ENCODE measurements at places on chromosomes 16 and 17.

- no peak for DNase-seq
Measured at GRCh38 chr17:16406742-16407674, 8.4 kb upstream of the TRPV2 start.

- peak; percentile 4 for DNase-seq
Measured at GRCh38 chr17:42097691-42098631, at the start of gene ZNF385C. TSS of gene ZNF385C (minus strand) at chr17:42098473. CDS start at chr17:42063056, 35,417 bp downstream.

- no peak for DNase-seq
Measured at GRCh38 chr17:79801156-79802038, 4.5 kb upstream of the CBX8 start.

- DNase-seq, result no peak
Measured at GRCh38 chr16:81275795-81276194, 37.3 kb downstream of the BCO1 start.

GRCh38 chr17:36135465-36135864, 31.8 kb downstream of the CCL4 start:
- no peak for DNase-seq

- DNase-seq, result no peak
Measured at GRCh38 chr17:18285296-18285695, 24.8 kb downstream of the MIEF2 start.

DNA sequence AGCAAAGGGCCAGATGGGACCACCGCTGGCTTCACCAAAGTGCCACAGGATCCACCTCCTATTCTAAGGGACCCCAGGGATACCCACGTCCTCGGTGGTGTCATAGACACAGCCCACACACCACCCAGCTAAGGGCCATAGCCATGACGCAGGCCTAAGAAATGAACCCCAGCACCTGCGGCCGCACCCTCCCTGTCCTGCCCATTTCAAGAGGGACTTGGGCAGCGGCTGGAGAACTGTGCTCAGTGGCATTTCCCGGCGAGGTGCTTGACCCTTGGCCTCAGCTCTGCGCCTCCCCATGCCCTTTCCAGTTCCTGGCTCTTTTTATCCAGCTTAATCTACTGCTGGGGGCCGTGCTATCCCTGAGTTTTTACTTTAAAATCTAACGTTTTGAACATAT, 27.3 kb downstream of the ZNF778 start:
- DNase-seq, result no peak

- DNase-seq, result no peak
Measured at GRCh38 chr16:87692176-87692575, 73.6 kb downstream of the KLHDC4 start.

GRCh38 chr17:29112771-29113295, 67.4 kb downstream of the MYO18A start:
- DNase-seq, result no peak

- no peak for DNase-seq
Measured at GRCh38 chr16:87845807-87846619, 23.3 kb downstream of the SLC7A5 start.

DNA sequence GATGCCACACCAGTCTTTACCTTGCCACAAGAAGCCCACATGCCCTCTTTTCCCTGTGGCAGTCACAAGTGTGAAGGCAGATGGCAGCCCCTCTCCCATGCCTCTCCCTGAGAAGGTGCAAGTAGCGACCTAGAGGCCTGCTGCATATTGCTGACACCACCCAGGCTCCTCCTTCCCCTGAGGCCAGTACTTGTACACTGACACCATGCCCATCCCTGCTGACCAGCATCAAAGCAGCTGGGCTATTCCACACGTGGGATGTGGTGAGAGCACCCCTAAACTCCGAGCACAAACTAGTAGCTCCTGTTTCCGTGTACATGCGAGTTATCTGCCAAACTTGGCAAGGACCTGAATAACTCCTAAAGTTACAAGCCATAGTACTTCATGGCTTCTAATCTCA, 149.4 kb downstream of the AATF start:
- no peak for DNase-seq

GRCh38 chr17:59427996-59428395, 96.5 kb downstream of the YPEL2 start:
- no peak for DNase-seq

DNA sequence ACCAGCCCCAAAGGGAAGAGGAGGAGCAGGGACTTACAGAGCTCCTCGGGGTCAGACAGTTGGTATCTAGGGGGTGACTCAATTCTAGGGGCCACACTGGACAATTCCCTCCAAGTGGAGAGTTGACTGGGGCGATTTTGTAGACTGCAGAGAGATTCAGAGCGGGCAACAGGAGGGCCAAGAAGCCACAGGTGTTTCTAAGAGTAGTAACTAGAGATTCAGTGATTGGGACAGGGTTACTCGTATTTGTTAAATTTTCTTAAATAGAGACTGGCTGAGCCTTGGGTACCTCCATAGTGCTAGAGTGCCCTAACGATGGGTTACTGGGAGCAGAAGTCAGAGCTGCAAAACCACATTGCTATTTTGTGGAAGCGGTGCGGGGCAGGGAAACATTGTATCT, 3.3 kb upstream of the INPP5K start:
- no peak for DNase-seq

GRCh38 chr17:57120814-57121213, 35.8 kb downstream of the AKAP1 start:
- no peak for DNase-seq

DNA sequence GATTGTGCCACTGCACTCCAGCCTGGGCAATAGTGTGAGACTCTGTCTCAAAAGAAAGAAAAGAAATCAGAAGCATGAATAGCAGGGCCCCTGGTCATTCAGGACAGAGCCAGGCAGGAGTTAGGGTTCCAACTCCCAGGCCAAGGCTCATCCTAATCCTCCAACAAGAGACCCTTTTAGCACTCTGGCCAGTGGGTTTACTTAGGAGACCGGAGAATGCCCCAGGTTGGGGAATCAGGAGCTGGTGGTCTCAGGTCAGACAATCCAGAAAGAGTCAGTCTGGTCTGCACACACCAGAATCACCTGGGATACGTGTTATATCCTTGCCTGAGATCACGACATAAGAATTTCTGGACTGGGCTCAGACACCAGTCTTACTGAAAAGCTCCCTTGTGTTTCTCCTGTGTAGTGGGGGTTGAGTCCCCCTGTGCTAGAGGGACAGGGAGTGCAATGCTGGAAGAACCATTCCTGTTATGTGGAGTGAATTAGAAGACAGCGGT, 48.7 kb downstream of the CCDC42 start:
- DNase-seq, result no peak

DNA sequence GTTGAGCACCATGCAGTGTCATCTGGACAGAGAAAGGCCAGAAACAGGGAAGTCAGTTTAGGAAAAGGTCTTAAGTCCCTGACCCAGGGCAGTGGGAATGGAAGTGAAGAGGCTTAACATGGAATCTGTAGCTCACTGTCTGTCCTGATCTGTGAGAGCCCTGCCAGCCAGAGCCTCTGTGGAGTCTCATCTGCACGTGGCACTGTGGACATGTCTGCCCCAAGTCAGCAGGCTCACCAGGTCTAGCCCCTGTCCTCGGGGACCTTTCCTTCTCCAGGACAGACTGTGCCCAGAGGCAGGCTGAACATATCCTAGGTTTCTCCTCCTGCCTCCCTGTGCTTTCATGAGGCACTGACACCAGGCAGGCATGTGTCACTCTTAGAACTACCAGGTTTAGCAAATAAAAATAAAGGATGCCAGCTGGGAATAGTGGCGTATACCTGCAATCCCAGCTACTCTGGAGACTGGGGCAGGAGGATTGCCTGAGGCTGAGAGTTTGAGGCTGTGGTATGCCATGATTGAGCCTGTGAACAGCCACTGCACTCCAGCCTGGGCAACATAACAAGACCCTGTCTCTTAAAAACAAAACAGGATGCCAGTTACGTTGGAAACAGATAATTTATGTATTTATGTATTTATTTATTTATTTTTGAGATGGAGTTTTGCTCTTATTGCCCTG, 22.4 kb downstream of the UNK start:
- no peak for DNase-seq

GRCh38 chr17:49219987-49220386, 9.5 kb downstream of the ABI3 start:
- no peak for DNase-seq

- DNase-seq, result no peak
Measured at GRCh38 chr16:78629173-78629572, 529.7 kb downstream of the WWOX start.

DNA sequence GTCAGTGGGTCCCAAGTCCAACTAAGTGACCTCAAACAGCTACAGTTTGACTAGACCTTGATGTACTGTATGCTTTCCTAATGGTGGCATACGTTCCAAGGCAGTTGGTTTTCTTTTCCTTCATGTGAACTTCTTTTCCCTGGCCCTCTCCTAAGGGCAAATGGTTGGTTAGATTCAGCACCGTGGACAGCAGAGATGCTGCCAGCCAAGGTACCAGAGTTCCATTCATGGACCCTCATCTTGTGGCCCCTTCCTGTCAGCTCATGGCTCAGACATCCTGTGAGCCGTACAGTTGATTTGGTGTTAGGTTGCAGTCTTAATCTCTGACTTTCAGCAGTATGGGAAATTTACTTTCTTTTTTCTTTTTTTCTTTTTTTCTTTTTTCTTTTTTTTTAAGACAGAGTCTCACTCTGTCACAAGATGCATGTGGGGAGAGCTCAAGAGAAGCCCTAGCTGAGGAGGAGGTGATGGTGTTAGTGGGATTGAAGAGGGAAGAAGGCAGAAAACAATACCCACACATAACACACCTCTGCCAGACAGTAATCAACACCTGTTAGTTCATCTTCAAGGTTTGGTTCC, 122.4 kb downstream of the USP31 start:
- no peak for DNase-seq

- DNase-seq, result no peak
Measured at GRCh38 chr16:74770831-74771526, 3.6 kb downstream of the FA2H start.

- DNase-seq, result no peak
Measured at GRCh38 chr17:76469991-76470739, 2.8 kb downstream of the AANAT start.

GRCh38 chr17:74497471-74497870, 31.0 kb downstream of the CD300A start:
- no peak for DNase-seq

GRCh38 chr17:51948128-51948527, 210.4 kb downstream of the CA10 start:
- peak; percentile 72 for DNase-seq

- no peak for DNase-seq
Measured at GRCh38 chr17:46796524-46796923, 22.0 kb downstream of the WNT3 start.

DNA sequence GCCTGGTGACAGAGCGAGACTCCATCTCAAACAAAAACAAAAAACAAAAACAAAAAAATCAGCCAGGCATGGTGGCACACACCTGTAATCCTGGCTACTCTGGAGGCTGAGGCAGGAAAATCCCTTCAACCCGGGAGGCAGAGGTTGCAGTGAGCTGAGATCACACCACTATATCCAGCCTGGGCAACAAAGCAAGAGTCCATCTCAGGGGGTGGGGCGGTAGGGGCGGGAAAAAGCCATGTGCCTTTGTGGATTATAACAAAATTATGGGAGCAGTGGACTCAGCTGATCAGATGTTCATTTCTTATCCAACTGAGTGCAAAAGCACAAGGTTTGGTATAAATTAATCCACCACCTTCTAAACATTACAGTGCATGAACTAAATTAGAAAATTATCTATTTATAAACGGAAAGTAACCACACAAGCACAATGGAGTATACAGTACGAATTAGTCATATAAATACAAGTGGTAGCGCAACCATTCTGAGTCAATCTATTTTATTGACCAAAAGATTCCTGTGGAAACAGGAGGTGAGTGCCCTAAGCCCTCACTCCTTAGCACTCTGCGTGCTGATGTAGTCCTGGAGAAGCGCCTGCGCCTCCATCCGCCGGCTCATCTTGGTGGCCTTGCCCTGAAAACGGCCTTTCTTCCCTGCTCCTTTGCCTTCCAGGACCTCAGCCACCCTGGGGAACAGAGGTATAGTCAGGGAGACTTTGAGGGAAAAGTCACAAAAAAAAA, 14.0 kb downstream of the AARSD1 start:
- no peak for DNase-seq

DNA sequence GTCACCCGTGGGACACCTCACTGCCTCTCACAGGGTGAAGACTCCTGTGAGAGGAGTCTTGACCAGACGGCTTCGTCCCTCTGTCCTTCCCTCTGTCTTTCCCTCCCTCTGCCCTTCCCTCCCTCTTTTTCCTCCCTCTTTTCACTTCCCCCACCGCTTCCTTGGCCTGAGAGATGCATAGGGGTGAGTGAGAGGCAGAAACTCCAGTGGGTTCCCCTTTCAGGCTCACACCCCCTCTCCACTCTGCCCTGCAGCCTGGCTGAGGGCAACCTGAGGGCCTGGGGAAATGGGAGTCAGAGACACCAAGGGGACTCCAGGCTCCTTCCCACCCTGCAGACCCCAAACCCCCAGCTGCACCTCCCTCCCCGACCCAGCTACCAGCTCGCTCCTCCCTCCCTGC, 14.6 kb upstream of the KRT17 start:
- no peak for DNase-seq

- DNase-seq, result no peak
Measured at GRCh38 chr16:69699915-69700314, 26.4 kb downstream of the NQO1 start.

GRCh38 chr17:74711058-74711824, 1.5 kb downstream of the CD300LF start:
- DNase-seq, result no peak

- peak; percentile 38 for DNase-seq
Measured at GRCh38 chr17:58710948-58711552, 18.6 kb downstream of the RAD51C start.

DNA sequence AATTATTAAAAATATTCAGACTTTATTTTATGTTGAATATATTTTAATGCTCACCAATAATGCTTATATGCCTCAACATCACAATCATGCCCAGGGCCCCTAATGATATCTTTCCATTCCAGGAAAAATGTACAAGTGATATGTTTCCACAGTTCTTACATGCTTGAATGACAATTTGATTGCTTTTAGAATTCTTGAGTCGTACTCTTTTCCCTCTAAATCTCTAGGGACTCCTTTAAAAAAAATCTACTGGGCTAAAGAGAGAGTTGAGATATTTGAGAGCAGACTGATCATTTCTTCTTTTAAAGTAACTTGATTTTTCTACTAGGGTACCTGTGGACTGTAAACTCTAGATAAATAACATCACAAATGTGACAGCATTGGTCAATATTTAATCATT, 18.2 kb upstream of the HLF start:
- no peak for DNase-seq

- DNase-seq, result no peak
Measured at GRCh38 chr16:59690216-59690615, 956.1 kb upstream of the GOT2 start.

GRCh38 chr17:81899514-81900166, 2.4 kb upstream of the NPB start:
- no peak for DNase-seq

GRCh38 chr17:64320613-64321553, 57.8 kb upstream of the TEX2 start:
- peak; percentile 88 for DNase-seq

- no peak for DNase-seq
Measured at GRCh38 chr17:8552577-8553320, 77.8 kb downstream of the MYH10 start.
